ENCODE measurements at places on chromosomes 7 and 10. TPM values are rescaled to one million over a fixed set of nuclear protein-coding genes. Genes with fewer than 3 reads are reported as not detected.

DNA sequence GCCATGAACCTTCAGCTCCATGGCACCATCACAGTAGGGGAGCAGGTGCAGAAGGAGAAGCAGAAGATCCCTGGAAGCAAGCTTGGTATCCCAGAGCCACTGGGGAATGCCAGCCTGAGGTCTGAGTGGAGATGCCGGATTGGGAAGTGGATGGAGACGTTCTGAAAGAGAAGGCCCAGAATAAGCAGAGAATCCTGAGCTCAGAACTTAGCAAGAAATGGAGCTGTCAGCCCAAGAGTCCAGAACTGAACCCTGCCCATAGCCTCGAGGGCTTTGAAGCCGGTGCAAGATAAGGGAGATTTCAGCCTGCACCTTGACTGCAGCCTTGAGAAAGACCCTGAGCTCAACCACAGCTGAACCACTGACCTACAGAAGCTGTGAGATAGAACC lies 13.9 kb upstream of the GDF10 start:
- DNase-seq: no peak

DNA sequence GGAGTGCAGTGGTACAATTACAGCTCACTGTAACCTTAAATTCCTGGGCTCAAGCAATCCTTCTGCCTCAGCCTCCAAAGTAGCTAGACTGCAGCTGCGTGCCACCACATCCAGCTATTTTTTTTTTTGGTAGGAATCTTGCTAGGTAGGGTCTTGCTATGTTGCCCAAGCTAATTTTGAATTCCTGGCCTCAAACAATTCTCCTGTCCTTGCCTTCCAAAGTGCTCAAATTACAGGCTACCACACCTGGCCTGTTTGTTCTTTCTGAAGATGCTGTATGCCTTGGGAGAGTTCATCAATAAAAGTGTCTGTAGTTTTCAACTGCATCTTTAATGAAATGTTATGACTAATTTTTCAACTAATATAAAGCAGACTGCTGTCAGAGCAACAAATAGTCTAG lies 452 bp downstream of the SAMD9 start:
- DNase-seq: no peak

DNA sequence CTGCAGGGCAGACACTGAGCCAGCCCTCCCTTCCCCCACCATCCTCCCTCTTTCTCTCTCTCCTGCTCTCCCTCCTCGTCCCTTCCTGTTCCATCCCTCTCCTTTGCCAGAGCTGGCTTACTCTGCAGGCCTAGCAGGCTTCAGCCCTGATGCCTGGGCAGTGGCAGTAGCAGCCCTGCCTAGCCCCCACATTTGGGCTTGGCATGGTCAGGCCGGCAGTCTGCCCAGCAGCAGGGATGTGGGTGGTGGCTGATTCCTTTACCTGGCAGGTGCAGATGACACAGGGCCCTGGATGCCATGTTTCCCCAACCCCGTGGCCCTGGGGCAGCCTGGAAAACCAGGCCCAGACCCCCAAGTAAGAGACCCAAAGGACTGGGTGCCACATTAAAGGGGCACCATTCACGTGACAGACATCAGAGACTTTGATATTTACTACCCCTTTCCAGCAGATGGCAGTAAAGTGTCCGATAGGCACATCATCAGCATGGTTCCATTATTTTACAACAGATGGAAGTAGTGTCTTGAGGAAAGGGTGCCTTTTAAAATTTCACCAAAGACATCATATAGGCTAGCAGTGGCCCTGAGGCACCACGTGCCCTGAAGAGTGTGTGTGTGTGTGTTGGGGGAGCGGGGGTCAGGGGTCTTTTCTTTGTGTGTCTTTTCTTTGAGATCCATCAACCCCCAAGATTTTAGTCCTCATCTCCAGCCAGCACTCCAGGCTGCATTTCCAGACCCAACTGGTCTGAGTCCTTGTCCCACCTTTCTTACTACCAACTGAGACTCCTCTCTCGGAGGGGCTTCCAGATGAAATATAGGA lies 5.9 kb downstream of the KCP start:
- no peak for DNase-seq

STEAP4 gene
- 0.19 TPM for polyA plus RNA-seq

Data from renal pelvis (tissue), 12 donors.